ENCODE measurements at places on chromosomes 4 and X.

DNA sequence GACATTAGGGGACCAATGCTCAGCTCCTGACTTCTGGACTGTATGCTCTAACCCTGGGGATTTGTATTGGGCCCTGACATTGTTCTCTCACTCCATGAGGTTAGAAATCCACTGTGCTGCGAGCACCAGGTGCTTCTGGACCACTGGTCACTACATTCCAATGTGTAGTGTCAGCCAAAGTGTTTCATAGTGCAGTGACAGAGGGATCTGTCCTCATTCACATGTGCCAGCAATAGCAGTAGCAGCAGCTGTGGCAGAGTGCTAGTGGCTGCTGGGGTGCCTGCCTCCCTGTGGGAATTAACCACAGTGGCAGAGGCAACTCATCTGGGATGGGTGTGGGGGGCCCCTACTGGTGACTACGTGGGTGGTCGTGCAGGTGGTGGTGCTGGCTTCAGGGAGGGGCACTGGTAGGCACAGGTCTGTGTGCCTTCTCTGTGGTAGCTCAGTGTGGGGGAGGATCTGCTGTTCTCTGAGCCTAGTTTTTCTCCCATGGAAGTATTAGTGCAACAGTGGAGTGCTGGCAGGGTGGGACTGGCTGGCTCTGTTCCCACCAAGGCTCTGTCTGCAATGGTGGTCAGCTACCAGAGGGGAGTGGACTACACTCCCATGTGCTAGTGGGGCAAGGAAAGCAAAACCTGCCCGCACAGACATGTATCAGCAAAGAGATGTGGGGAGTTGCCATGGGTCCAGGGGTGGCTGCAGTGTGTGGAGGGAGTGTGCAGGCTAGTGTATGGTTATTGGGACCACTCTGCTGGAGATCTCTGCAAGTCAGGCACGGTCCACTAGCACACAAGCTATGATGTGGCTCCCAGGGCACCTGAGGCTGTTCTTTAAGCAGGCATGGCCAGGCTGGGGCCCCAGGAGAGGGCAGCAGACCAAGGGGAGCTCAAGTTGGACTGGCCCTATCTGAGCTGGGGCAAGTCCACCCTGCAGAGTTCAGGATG lies 78.5 kb downstream of the SCLT1 start:
- no peak for DNase-seq

- peak; percentile 91 for DNase-seq
Observed at GRCh38 chrX:5051831-5052491, 1176.7 kb downstream of the NLGN4X start.

DNA sequence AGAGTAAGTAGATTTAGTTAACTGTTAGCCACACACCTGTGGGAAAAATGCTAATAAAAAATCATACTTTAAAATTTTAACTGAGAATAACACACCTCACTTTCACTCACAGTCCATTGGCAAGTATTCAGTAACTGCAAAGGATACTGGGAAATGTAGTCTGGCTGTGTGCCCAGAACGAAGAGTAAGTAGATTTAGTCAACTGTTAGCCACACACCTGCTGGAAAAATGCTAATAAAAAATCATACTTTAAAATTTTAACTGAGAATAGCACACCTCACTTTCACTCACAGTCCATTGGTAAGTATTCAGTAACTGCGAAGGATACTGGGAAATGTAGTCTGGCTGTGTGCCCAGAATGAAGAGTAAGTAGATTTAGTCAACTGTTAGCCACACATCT lies 178.4 kb upstream of the NWD2 start:
- DNase-seq = no peak

- DNase-seq = peak; percentile 63
Observed at GRCh38 chr4:11428899-11429698, 405 bp upstream of the HS3ST1 start.
